NCI-H187 treated with DMSO at 0.1 percent for 48 hours (cell line): ENCODE measurements at places on chromosomes 4 and X.

DNA sequence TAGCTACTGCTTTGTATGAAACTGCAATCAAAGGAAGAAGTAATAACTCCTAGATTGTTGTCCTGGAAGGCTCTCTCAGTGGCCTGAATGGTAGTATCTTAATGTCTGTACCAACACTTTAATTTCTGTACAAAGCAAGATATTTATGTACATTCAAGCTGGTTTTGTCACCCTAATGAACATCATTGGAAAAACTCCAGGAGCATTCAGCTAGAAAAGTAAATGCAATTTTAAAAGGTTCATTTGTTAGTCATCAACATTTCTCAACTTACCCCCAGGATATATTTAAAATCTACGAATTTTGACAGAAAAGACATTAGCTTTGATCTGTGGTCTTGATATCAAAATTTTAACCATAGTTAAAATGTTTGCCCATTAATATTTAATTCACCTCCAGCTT lies 80.0 kb upstream of the FGF13 start:
- no peak for DNase-seq

DNA sequence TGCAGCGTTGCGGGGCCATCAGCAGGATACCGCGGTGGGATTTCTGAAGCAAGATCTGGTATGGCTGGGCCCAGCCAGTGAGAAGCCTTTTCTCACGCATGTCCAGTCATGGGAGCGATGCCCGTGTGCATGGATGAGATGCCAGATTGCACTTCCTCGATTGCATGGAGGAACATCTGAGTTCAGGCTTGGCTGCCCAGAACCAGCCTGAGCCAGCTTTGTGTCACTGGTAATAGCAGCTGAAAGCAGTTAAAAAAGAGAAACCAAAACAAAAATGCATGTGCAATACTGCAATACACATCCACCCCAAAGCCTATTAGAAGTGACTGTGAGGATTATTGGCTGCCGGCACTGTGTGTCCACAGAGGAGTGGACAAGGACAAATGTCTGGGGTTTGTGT lies 59.3 kb downstream of the PSAPL1 start:
- DNase-seq, result no peak

DNA sequence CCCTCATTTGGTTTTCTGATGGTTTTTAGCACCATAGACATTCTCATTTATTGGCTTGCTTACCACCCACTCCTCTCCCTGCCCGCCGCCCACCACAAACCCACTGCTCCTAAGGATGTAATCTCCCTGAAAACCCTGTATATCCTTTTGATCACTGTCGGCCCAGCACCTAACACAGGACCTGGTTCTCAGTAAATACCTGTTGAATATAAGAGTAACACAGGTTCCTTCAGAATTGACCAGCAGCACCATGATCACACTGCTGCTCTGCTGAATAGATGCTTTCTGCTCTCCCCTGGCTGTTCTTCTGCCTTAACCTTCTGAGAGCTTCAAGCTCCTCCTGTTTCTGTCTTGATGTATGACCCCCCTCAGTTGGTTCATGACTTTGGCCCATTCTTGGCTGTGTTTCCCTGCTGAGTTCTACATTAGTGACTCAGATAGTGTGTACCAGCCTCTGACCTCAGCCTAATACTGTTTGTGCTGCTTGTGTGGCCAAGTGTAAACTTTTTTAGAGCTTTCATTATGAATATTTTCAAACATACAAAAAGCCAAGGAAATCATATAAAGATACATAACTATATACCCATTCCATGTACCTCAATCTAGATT lies 265.3 kb downstream of the FRMPD4 start:
- DNase-seq, result no peak

DNA sequence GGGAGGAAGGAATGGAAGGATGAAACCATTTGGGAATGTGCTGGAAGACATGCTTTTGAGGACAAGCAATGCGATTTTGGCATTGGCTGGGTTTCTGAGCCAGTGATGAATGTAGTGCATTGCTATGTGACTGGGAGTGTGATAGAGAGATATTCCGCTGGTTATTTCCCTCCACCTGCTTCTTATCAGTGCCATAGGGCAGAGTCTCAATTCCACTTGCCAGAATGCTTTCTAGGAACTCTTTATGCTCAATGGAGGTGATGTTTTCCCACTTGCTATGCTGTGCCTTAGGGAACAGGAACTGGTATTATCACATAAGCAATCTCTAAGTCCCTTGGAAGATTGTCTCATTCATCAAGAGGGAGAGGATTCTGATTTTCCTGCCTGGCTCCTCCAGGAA lies 28.0 kb downstream of the TBL1X start:
- DNase-seq, result no peak

DNA sequence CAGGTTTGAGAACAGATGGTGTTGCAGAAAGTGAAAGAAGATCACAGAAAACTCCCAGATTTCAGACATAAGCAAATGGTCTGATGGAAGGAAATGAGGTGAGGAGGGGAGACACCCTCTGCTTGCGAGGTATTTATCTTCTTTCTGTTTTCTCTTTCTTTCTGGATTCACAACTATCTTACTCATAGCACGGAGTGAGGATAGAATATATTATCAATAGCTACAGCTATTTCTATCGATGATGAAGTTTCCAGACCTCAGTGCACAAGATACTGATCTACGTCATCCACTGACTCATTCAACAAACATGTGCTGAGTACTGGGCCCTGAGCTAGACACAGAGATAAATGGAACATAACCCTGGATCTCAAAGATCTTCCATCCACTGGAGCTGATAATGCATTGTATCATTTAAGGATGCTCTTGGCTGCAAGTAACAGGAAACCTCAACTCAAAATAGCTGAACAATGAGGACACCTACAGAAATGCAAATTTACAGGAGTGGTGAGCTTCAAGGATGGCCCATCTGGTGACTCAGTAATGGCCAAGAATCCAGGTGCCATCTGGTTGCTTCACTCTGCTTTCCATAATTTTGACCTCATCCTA lies 21.2 kb downstream of the SLC2A9 start:
- DNase-seq, result no peak

DNA sequence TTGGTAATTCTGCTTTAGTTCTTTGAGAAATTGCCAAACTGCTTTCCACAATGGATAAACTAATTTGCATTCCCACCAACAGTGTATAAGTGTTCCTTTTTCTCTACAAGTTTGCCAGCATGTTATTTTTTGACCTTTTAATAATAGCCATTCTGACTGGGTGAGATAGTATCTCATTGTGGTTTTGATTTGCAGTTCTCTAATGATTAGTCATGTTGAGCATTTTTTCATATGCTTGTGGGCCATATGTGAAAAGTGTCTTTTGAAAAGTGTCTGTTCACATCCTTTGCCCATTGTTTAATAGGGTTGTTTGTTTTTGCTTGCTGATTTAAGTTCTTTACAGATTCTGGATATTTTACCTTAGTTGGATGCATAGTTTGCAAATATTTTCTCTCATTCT lies 25.9 kb downstream of the ENPEP start:
- no peak for DNase-seq

- no peak for DNase-seq
Observed at GRCh38 chr4:89175611-89176010, 64.3 kb downstream of the TIGD2 start.

DNA sequence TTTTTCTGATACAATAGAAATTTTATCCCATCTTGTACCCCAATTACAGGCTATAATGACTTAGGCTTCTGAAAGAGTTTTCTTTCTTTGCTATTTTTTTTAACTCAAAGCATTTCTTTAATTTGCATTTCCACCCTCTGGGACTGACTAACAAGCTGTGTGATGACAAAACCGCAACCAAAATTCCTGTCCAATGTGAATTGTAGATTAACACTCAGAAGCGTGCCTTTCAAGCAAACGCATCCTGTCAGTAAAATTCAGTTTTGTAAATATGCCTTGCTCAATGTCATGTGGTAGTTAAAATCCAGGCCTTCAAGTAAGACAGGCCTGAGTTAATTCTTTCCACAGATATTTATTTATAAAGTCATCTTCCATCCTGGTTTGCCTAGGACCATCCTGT lies 50.3 kb downstream of the STK32B start:
- no peak for DNase-seq

DNA sequence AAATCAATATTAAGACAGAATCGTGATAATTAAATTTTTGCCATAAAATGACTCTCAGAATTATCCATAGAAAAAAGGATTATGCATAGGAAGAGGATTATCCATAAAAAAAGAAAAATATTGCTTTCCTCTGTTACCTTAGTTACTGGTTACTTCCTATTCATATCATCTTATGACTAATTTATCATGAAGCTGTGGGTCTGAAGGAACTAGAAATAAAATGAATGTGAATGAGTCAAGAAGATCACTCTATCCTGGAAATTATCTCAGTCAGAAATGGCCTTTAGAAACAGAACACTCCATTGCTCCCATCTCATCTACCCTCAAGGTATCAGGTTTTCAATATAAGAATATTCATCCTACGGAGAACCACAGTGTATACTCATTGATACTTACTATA lies 19.4 kb downstream of the RPS6KA6 start:
- no peak for DNase-seq

GRCh38 chr4:23135792-23136645 lies 443.3 kb downstream of the GBA3 start:
- DNase-seq, result no peak

DNA sequence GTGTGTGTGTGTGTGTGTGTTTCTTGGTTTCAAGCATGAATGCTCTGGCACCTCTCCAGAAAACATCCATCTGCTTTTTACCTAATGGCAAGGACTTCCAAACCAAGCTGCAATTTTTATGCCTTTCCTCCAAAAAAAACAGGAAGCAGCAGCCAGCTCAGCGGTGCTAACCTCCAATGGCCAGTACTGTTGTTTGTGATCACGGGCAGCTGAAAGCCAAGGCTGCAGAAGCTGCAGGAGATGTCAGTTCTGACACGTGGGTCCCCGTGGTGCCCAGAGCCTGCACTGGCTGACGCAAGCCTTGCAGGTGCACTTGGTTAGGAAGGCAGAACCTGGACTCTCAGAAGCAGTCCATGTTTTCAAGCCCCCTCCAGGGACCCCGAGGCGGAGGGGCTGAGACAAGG lies 313.6 kb upstream of the DDX53 start:
- no peak for DNase-seq

GRCh38 chr4:98539299-98539698 lies 119.1 kb downstream of the TSPAN5 start:
- no peak for DNase-seq

DNA sequence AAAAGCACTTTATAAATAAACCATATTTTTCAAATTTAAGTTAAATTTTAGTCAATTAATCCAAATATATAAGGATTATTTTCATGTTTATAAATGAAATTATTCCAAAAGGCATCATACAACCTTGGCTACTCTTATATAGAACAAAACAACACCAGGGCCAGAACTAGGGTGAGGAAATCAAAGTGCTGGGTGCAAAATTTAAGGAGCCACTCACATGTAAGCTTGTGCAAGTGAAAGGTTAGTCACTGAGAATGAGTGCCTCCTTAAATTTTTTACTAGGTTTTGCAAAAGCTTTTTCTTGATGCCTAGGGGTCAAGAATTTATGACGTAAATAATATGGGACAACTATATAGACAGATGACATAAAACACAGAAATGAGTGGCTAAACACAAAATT lies 83.4 kb upstream of the COX18 start:
- DNase-seq, result no peak
